D341Med (cell line): ENCODE measurements at places on chromosomes 1 and 21.

DNA sequence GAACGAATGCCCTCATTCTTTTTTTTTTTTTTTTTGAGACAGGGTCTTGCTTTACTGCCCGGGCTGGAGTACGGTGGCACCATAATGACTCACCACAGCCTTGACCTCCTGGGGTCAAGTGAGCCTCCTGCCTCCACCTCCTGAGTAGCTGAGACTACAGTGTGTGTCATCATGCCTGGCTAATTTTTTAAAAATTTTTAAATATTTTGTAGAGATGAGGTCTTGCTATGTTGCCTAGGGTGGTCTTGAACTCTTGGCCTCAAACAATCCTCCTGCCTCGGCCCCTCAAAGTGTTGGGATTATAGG lies 69.4 kb downstream of the ALG14 start:
- DNase-seq = no peak

- no peak for DNase-seq
Observed at GRCh38 chr1:185419718-185420117, 102.7 kb upstream of the IVNS1ABP start.

- no peak for DNase-seq
Observed at GRCh38 chr1:168609741-168610510, 33.5 kb downstream of the XCL1 start.

DNA sequence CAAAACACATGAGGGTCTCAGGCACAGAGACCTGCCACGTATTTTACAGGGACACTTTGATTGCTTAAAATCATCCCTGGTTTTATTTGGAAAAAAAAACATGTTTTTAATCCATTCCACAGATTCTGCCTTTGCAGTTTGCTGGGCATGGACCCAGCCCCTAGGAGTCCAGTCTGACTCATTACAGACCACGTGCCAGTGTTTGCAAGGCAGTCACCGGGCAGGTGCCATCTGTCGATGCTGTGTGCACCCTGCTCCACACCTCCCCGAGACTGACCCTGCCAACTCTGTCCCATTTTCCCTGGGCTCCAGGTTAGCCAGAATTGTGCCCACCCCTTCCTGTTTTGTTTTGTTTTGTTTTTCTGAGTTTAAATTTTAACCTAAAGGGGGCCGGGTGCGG lies 148.4 kb upstream of the TMEM51 start:
- DNase-seq = no peak

DNA sequence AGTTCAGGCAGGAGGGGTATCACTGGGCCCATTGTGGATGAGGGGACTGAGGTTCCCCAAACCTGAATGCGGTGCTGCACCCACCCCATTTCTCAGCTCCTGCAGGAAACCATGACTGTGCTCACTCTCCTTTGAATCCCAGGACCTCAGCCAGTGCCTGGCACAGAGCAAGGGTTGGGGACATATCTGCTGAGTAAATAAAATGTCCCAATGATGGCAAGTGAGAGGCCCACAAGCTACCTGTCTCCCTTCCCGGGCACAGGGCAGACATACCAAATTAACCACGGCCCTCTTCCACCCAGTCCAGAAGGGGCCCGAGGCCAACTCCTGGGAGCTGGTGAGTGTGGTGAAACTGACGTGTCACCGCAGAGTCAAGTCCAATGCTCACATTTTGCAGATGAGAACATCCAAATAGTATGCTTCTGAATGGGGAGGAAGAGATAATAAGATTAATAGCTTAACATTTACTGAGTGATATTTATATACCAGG lies 97.6 kb downstream of the EPHB2 start:
- DNase-seq = peak; percentile 56

DNA sequence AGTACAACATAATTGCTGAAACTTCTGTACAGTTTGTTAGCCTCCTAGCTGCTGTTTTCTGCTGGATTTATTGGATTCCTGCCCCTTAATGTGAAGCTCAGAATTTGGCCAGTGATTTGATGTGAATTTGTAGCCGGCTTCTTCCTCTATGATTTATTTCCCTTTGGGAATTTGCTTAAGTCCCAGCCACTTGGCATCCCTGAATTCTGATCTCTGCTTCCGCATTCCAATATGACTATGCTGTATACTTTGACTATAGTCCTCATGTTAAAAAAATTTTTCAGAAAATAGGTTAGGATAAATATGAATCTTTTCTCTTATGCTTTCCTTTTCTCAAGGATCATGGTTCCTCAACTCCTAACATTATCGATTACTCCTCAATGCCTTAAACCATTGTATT lies 12.4 kb upstream of the LRIF1 start:
- DNase-seq = no peak

- no peak for DNase-seq
Observed at GRCh38 chr1:174652569-174653280, 205.0 kb downstream of the GPR52 start.

- DNase-seq = no peak
Observed at GRCh38 chr1:77134359-77134758, 84.9 kb downstream of the PIGK start.

DNA sequence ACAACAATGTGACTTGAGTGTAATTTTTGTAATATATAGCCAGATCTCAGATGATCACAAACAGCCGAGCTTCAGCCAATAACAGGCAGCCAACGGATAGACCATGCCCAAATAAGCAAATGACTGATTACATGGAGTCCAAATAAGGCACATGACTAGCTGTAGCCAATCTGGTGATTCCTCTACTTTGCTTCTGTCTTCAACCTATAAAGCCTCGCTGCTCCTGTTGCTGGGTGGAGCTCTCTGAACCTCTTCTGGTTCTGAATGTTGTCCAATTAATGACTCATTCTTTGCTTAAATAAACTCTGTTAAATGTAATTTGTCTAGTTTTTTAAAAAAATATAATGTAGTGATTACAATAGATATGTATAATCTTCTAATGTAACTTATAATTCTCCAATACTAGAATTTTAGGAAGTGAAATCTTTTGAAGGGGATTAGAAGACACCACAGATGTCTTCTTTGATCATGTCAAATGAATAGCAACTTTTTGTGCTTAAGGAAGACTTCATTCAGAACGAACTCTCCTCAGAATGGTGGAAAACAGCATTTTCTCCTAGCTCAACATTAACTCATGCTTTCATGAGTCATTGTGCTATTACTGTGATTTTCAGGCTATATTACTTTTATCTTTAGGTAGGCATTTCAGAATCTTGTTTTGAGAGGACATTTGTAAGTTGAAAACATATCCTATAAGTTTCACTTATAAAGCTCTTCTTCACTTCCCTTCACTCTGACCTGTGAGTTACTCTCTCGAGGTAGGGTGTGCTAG lies 857.8 kb upstream of the B3GALT2 start:
- no peak for DNase-seq

DNA sequence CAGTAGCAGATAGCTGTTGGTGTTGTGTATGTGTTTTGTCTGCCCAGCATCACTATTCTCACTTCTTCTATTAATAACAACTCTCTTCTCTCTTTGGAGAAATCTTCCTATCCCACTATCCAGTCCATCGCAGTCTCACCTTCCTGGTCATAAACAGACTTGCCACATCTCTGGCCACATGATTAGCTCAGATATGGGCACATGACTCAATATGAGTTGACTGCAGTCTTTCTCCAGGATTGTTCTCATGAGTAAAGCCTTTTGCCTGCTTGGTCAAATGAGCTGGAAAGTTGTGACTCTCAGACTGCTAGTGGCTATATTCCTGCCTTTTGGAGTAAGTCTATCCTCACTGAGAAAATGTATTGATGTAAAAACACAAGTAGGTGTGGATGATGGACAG lies 32.9 kb upstream of the TADA1 start:
- DNase-seq = no peak

DNA sequence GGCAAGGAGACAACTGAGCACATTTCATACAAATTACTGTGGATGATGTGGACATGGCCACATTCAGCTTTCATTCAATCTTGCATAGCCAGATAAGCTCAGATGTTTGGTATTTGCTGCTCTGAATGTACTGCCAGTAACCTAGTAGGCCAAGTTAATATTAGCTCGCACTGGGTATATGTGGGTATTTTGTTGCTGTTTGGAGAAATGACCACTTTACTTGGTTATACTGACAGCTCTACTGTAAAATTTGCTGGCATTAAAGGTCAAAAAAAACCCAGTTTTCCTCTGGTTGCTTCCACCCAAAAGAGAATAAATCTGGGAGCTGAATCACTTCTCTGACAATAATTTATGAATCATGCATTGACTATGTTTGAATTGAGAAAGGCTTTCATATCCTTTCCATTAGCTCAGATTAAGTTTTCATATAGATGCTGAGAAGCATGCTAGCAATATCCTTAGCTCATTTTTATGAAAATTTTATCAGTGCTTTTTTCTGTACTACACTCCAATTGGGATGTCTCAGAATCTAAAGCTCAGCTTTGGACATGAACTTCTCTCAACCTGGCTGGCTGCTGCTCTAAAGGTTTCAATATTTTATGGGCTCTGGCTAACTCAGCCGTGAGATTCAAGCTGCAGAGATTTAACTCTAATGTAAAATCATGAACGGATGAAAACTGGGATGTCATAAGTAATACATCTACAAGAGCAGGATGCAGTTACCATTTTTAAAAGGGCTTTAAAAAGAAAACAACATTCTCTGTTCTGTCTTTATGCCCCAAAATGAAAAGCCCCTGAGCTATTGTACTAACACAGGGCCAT lies 330.0 kb downstream of the BARHL2 start:
- DNase-seq = no peak

- DNase-seq = no peak
Observed at GRCh38 chr1:208217781-208218180, 26.4 kb downstream of the PLXNA2 start.

GRCh38 chr1:201883786-201884185 lies 4.9 kb upstream of the SHISA4 start:
- DNase-seq = no peak

GRCh38 chr1:160376525-160377131 lies 9.8 kb downstream of the NHLH1 start:
- DNase-seq = peak; percentile 75

GRCh38 chr1:243855616-243856318 lies 5.7 kb upstream of the AKT3 start:
- no peak for DNase-seq

DNA sequence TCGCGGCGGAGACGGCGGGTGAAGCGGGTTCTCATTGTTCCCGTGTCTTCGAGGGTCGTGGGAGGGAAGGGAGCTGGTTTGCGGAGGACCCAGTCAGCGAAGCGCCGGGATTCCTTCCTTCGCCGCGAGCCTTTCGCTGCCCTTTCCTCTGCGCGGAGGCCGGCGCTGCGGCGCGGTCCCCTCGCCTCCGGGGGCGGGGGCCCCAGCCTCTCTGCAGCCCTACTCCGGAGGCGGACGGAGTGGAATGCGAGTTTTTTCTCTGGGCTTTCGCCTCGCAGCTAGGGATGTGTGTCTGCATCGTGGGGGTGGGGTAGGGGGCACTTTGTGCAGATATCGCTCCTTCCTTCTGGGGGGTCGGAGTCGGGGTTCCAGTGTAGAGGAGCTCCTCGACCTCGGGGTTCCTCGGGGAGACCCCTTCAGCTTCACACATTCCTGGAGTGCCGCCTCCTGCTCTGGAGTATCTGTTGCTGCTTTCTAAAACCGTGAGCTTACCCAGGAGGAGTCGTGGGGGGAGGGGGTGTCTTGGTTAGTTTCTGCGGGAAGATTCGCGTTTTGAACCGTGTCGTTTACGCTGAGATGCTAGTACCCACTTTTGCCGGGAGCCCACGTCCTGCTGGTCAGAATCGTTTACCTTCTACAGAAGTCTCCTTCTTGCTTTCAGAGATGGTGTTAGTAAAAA lies 595 bp downstream of the RNF2 start:
- peak; percentile 80 for DNase-seq

DNA sequence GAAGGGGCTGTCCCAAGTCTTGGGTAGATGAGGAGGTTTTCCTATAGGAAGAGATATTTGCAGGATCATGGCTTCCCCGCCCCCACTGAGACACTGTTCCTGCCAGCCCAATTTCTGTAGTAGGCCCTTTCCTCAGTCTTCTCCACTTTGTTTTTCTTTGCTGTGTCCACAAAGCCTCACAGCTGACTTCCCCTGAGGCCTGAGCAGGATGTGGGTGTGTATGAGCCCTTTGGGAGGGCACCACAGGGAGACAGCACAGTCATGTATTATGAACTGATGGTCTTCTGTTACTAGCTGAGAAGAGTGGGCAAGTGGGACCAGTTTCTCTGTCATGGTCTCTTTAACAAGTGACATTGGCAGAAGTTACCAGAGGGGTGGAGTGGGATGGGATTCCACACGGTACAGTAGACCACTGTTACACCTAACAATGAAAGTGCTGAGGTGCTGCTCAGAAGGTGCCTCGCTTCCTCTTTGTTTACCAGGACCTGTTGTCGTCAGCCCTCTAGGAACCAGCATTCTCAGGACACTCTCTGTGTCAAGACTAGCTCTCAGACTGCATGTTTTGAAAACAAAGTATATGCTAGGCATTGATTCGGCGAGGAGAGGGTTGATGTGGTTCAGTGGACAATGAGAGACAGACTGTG lies 253.8 kb upstream of the HOOK1 start:
- DNase-seq = no peak

DNA sequence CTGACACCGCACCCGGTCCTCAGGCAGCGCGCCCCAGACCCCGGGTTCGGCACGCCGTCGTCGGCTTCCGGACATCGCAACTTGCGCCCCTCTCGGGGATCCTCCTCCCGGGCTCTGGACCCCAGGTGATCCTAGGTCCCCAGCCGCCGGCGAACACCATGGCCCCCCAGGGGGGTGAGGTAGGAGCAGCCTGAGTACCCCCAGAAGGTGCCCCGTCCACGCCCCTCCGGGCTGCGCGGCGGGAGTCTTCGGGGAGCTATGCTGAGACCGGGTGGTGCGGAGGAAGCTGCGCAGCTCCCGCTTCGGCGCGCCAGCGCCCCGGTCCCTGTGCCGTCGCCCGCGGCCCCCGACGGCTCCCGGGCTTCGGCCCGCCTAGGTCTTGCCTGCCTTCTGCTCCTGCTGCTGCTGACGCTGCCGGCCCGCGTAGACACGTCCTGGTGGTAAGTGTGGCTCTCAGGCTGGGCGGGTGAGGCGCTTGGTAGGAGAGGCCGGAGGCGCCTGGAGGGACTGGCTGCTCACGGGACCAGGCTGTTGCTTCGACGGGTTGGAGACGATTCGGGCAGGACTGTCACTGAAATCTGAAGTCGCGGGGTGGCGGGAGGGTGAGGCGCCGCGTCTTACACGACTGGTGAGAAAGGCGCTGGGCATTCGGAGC lies 367 bp downstream of the WNT2B start:
- DNase-seq = peak; percentile 59

DNA sequence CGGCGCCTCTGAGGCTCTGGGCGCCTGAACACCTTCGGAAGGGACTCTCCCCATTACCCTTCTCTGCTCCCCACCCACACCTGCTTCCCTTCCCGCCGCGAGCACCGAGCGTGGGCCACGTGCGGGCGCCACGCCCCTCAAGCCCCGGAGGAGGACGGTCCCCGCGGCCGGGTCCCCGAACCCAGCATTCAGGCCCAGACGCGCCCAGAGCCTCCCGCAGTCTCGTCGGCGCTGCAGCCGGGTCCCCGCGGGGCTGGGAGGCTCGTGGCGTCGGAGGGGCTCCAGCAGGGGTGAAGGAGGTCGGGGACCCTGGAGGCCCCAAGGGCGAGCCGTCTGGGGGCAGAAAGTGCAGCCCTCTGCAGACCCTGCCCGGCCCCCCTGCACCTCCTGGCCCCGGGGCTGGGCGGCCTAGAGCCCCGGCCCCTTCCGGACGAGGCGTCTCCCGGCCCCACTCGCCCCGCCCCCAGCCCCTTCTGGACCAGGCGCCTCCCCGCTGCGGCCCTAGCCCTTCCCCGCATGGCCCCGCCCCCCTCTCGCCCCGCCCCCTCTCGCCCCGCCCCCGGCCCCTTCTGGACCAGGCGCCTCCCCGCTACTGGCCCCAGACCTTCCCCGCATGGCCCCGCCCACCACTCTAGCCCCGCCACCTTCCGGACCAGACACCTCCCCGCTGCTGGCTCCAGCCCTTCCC lies 378 bp upstream of the SMIM1 start:
- DNase-seq = peak; percentile 98

- no peak for DNase-seq
Observed at GRCh38 chr1:30518186-30518585, 205.2 kb downstream of the MATN1 start.

GRCh38 chr1:110606657-110607535 lies 738 bp upstream of the KCNA2 start:
- DNase-seq = peak; percentile 66
